ENCODE measurements at places on chromosomes 11 and 22.

GRCh38 chr11:47861728-47862127 is 13.6 kb upstream of the NUP160 start:
- DNase-seq: no peak

- DNase-seq: no peak
Observed at GRCh38 chr11:122697636-122698167, 42.2 kb downstream of the UBASH3B start.

DNA sequence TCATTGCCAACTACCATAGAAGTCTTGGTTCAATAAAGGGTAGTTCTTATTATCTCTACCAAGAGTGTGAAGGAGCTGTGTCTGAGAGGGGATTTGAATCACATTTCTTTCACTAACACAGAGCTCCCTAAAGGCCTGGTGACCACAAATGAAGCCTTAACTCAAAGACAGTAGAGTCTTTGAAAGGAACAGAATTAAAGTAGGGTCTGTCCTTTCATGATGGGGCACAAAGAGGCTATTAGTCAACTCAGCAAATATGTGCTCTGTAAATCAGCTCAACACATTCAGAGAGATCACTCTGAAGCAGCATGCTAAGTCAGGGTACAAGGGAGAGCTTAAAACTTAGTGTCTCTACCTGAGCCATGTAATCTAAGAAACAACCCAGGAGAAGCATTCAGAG is 212.4 kb upstream of the SYN3 start:
- DNase-seq: no peak

GRCh38 chr11:130145311-130145812 is 14.2 kb upstream of the ST14 start:
- no peak for DNase-seq

GRCh38 chr11:95461858-95462257 is 230.9 kb upstream of the SESN3 start:
- no peak for DNase-seq

GRCh38 chr11:5923794-5924193 is 18.3 kb upstream of the OR56A3 start:
- DNase-seq: no peak

DNA sequence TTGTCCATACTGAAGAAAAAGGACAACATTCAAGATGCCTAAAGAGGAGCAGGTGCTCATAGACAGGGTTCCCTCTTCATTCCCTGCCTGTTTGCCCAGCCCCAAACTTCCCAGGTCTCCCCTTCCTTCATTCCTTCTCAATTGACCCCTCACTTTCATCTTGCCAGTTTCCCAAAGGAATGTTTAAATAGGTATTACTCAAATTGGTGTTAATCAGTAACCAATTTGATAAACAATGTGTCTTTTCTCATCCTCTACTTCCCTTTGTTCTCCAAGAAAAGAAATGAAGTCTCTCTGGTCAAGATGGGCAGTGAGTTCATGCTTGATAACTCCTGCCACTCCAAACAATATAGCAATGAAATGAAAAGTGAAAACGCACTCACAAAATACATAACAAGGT is 101.9 kb downstream of the TMPRSS5 start:
- no peak for DNase-seq

DNA sequence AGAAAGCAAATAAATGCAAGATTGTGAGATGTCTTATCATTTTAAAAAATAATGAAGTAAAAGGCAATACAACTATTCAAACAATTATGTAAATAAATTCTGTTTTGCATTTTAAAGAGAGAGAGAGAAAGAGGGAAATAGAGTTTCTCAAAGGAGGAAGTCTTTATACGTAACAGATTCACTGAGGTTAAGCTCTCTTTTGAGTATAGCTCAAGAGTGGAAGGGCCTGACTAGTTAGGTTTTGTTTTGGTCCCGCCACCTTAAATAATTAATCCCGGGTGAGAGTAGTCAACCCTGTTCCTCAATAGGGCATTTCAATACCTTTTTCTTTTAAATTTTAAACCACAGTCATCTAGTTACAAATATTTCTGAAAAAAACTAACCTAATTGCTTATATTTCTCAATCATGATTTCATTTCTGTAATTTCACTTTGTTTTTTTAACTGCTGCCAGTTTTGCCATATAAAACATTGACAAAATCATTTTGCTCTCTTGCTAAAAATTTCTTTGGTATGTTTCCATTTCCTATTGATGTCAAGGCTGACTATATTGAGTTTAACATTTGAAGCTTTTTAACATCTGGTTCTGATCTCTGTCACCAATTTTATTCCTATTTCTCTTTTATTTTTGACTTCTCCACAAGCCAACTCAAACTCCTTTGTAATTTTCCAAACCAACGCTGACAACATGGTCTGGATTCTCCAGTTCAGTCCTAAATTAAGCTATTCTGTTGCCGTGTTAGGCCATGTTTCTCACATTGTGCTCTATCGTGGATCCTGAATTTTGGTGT is 10.3 kb downstream of the OR10D3 start:
- no peak for DNase-seq

- DNase-seq: no peak
Observed at GRCh38 chr11:118530180-118530682, 761 bp upstream of the TMEM25 start.

DNA sequence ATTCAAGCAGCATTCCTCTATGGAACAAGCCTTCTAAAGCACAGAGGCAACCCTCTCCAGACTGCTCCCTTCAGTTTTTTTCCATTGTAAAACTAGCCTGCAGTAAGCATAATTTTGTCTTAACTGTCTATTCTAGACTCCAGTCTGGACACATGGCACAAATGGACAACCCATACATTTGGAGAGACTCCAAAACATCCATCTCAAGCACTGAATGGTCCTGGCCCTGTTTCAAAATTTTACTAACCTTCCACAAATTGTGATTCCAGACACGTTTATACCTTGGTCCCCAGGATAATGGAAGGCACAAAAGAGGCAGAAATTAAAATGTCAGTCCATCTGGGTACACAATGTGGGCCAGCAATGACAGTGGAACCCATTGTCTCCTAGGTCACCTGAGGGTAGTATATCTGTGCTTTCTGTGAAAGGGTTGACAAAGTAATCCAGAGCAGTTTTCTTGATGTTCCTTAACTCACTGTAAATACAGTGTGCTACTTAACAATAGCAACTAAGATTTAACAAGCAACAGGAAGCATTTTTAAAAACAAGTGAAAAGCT is 16.2 kb upstream of the SESN3 start:
- no peak for DNase-seq

- no peak for DNase-seq
Observed at GRCh38 chr11:19307498-19307897, 66.8 kb upstream of the E2F8 start.

- no peak for DNase-seq
Observed at GRCh38 chr11:120467627-120468026, 43.9 kb upstream of the GRIK4 start.

DNA sequence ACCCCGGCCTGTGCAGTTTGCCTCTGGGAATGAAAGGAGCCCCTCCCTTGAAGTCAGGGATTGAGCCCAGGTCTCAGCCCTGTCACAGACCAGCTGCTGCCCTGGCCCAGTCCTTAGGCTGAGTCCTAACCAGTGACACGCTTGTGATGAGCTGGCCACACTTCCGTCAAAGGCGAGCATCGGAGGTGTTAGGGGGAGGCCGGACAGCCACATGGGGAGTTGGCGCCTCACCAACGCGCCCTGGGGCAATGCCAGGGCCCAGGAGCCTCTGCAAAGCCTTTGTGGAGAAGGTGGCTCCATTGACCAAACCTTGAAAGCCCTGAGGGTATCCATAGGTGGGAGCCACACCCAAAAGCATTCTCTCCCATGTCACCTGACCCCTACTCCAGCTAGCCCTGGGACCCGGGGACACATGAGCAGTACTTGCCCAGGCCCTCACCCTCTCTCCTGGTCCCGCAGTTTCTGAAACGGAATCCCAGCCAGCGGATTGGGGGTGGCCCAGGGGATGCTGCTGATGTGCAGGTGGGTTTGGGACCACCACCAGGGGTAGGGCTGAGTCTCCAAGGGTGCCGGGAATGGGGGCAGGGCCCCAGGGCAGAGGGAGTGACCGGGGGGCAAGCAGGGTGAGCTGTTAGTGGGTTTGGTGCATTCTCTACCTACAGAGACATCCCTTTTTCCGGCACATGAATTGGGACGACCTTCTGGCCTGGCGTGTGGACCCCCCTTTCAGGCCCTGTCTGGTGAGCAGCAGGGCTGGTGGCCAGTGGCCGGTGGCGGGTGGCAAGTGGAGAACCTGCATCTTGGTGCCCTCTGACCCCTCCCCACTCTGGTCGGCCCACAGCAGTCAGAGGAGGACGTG is 3.7 kb downstream of the PTPRCAP start:
- DNase-seq: no peak

- no peak for DNase-seq
Observed at GRCh38 chr22:50264104-50264745, 2.7 kb upstream of the MAPK12 start.

DNA sequence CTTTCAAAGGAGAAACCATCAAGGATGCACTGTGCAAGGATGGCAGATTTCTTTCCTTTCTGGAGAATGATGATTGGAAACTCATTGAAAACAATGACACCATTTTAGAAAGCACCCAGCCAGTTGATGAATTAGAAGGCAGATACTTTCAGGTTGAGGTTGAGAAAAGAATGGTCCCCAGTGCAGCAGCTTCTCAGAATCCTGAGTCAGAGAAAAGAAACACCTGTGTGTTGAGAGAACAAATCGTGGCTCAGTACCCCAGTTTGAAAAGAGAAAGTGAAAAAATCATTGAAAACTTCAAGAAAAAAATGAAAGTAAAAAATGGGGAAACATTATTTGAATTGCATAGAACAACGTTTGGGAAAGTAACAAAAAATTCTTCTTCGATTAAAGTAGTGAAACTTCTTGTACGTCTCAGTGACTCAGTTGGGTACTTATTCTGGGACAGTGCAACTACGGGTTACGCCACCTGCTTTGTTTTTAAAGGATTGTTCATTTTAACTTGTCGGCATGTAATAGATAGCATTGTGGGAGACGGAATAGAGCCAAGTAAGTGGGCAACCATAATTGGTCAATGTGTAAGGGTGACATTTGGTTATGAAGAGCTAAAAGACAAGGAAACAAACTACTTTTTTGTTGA is 9.8 kb downstream of the FAM111A start:
- no peak for DNase-seq

- DNase-seq: no peak
Observed at GRCh38 chr11:2447253-2447950, 2.6 kb downstream of the KCNQ1 start.

GRCh38 chr11:78796956-78797355 is 222.3 kb upstream of the NARS2 start:
- peak; percentile 19 for DNase-seq

GRCh38 chr22:37079668-37080171 is 28.2 kb downstream of the KCTD17 start:
- no peak for DNase-seq

GRCh38 chr11:47967577-47968525 is 12.5 kb upstream of the PTPRJ start:
- peak; percentile 54 for DNase-seq

GRCh38 chr11:57322256-57323166 is 2.2 kb downstream of the TNKS1BP1 start:
- peak; percentile 84 for DNase-seq

DNA sequence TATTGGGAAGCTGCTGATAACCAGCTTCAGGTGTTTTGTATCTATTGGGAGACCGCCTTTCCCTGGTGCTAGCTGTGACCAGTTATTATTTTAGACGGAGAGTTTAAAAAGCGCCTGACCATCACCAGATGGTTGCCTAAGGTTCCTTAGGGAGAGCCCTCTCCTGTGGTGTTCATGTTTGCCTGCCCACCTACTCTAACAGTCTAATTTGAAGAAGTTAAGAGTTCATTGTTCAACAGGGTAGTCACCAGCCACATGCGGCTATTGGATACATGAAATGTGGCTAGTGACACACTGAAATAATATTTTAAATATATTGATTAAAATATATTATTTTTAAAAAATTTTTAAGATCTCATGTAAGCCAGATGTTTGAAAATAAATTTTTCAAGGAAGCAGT is 71.3 kb upstream of the SLN start:
- no peak for DNase-seq

DNA sequence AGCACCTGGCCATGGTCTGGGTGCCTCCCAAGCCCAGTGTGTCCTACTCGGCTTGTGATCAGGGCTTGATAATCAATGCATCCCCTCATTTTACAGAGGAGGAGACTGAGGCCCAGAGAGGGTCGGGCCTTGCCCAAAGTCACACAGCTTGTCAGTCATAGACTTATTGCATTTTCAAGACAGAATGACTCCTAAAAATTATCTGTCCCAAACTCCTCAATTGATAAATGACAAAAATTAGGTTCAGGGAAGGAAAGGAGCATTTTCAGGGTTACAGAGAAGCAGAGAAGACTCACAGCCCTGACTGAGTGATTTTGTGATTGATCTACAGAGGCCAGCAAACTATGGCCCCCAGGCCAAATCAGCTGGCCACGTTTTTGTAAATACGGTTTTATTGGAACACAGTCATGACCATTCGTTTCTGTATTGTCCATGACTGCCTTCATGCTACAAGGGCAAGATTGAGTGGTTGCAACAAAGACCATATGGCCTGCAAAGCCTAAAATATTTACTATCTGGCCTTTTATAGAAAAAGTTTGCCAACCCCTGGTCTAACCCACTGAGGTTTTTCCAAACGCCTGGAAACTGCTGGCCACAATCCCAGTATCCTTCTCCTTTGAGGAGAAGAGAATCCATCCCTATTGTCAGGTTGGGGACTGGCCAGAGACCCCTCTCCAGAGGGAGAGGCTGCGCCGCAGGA is 35.1 kb upstream of the NAV2 start:
- DNase-seq: no peak

All from T1000 (cell line).